Heart right ventricle (tissue), 16 donors: ENCODE measurements at places on chromosomes 6 and 20. TPM values are rescaled to one million over a fixed set of nuclear protein-coding genes. Genes with fewer than 3 reads are reported as not detected.

SMPDL3A gene
- 5.2 TPM for total RNA-seq

- H3K4me1 ChIP-seq = no peaks in the 10 kb centered on the region
- no peaks in the 10 kb centered on the region for H3K27me3 ChIP-seq
- no peak overlapping the region for H3K27ac ChIP-seq
- no peaks in the 10 kb centered on the region for H3K36me3 ChIP-seq
- no peak overlapping the region for H3K4me3 ChIP-seq
- no peak for DNase-seq
Measured at GRCh38 chr6:156391061-156391672, 386.0 kb upstream of the ARID1B start.

TRMT11 gene
- 11.3 TPM for total RNA-seq

CST5 gene
- total RNA-seq = not detected

DNA sequence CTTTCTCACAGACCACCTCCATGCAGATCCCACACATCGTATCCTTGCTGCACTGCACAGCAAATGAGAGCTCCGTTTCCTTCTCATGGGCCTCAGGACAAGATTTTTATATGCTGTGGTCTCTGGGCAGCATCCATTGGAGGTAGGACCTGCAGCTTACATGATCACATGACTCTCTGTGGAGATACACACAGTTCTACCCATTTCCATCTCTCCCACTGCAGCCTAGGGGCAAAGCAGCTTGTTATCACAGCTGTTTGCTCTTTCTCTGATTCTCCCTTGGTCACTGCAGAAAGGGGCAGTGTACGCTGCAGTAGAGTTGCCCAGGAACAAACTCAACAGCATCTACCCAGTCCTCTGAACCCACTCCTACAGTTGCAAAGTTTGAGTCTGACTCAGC, 48.9 kb downstream of the ZNF334 start:
- no peak for DNase-seq
- no peak overlapping the region for H3K27ac ChIP-seq
- H3K4me3 ChIP-seq = no peak overlapping the region

DNA sequence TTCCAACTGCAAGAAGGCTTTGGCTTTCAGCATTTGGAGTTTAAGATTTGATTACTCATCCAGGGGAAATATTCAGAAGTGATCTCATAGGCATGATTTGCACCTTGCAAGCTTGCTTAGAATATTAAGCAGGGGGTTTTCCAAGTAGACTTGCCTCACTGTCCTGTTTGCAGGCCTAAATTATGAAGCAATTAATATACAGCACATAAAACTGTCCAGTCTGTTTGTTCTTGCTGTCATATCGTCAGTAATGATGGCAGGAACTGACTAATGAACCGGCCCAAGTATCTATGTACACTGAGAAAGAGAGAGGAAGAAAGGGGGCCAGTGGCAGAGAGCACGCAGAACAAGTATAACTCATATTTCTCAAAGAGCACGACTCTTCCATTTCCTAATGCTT, 212.5 kb upstream of the SUPT3H start:
- no peaks in the 10 kb centered on the region for H3K36me3 ChIP-seq
- DNase-seq = no peak
- H3K4me1 ChIP-seq = no peaks in the 10 kb centered on the region
- H3K27ac ChIP-seq = no peak overlapping the region
- no peaks in the 10 kb centered on the region for H3K27me3 ChIP-seq

GRCh38 chr6:17083397-17083796, 18.5 kb upstream of the STMND1 start:
- H3K27me3 ChIP-seq = peaks cover 9% of the 10 kb centered on the region
- H3K4me1 ChIP-seq = no peaks in the 10 kb centered on the region
- no peak for DNase-seq

CDH22 gene
- total RNA-seq = 0.56 TPM

DNA sequence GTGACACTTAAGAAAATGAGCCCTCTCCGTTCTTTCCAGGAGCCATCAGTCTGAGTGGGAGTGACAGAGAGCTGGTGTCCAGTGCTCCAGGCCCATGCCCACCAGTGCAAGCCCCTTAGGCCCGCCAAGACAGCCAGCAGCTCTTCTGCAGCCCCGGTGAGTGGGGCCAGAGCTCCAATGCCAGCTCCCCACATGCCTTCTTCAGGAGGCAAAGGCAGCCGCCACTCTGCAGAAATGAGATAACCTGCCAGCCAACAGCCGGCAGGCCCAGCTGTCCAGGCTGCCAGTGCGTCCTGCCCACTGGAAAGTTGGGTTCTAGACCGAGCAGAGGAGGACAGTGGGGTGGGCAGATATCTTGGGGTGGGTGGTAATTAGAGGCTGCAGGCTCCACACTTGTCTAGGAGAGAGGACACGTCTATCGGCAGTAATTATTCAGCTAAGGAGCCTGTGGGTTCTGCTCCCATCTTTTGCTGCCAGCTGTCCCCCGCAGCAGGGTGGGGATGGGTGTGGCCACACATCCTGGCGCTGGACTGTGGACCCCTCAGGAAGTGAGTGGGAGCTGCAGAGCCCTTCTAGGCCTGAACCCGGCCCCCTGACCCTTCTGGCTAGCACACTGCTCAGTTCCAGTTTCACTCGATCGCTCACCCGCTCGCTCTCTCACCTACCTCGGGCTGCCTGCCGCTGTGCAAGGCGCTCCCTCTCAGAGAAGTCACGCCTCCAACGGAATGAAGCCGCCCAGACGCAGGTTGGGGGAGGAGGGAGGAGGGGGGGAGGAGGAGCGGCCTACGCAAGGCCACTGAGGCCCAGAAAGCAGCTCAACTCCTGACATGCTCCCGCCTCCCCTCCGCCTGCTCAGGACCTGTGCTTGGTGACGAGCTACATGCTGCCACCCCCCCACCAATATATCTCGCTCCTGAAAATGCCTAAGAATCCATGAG, 3.6 kb downstream of the GRM4 start:
- no peak for DNase-seq
- peaks cover 21% of the 10 kb centered on the region for H3K4me1 ChIP-seq
- H3K36me3 ChIP-seq = no peaks in the 10 kb centered on the region
- no peak overlapping the region for H3K27ac ChIP-seq
- H3K27me3 ChIP-seq = peaks cover 92% of the 10 kb centered on the region

DNA sequence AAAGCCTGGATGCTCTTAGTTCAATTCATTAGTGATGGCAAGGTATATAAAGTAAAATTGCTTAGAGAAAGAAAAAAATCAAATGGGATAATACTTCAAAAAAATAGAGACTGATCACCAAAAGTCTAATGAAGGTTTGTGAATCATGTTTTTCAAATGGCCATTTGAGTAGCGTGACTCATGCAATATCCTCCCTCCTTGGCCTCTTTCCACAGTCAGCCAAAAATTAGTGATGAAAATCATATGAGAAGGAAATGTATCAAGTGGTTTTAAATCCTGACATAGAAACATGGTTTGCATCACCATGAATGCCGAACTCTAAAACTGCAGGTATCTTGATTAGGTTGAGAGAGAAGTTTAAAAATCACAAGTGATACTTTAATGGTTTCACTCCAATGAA, 1.2 kb upstream of the COL19A1 start:
- peaks cover 8% of the 10 kb centered on the region for H3K27me3 ChIP-seq
- peaks cover 13% of the 10 kb centered on the region for H3K4me1 ChIP-seq
- no peaks in the 10 kb centered on the region for H3K36me3 ChIP-seq
- no peak overlapping the region for H3K27ac ChIP-seq

PHACTR3 gene
- 2.3 TPM for total RNA-seq

DNA sequence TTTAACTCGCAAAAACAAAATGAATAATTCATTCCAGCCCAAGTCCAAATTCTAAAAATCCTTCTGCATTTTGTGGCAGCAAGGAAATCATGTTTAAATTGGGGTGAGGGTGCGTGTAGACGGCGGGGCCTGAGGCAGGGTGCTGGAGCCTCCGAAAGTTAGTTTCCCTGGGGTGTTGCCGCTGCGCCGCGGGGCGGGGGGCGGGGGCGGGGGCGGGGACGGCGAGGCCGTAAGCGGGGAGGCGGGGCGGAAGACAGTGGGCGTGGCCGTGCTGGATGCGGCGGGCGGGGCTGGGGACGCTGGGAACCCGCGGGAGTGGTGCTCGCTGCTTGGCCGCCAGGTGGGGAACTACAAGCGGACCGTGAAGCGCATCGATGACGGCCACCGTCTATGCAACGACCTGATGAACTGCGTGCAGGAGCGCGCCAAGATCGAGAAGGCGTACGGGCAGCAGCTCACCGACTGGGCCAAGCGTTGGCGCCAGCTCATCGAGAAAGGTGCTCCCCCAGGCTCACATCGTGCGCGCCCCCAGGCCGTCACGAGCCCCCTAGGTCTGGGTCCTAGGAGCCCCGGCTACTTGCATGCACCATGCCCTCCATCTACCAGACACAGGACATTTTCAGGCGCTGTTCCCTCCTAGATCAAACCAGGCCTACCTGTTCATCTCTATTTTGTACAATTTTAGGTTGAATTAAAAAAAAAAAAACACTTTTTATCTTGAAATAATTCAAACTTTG, 29.0 kb downstream of the SPDEF start:
- no peaks in the 10 kb centered on the region for H3K27me3 ChIP-seq
- H3K4me1 ChIP-seq = peaks cover 6% of the 10 kb centered on the region
- peak; percentile 97 for DNase-seq
- H3K4me3 ChIP-seq = peak overlapping the region; percentile 45

GRCh38 chr6:110738899-110739365, 76.3 kb downstream of the CDK19 start:
- no peaks in the 10 kb centered on the region for H3K27me3 ChIP-seq
- DNase-seq = no peak
- no peak overlapping the region for H3K27ac ChIP-seq
- H3K36me3 ChIP-seq = peaks cover 11% of the 10 kb centered on the region

KHDC3L gene
- not detected for total RNA-seq
